ENCODE measurements at places on chromosomes 2 and 18.

GRCh38 chr18:69215161-69215560 lies 185.5 kb upstream of the DOK6 start:
- no peak for DNase-seq

GRCh38 chr2:57859755-57860154 lies 186.9 kb upstream of the VRK2 start:
- DNase-seq, result no peak

DNA sequence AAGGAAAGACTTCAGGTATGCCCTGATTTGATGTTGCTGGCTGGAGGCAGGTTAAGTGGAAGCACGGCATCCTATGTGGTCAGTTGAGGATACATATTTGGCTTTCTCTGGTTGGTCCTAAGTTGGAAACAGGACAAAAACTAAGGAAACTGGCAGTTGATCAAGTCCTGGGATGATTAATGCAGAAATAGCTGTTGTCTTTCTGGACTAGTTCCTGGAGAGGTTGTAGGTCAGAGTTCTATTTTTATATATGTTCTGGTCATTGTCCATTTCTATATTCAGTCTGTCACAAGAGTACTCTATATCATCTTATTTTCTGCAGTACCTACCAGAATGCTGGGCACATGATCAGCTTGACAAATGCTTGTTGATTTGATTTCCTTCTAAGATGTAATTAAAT lies 4.0 kb upstream of the SLC35F5 start:
- no peak for DNase-seq

- DNase-seq, result no peak
These were observed 1.5 kb downstream of the MTA3 start for GRCh38 chr2:42569883-42570282.

DNA sequence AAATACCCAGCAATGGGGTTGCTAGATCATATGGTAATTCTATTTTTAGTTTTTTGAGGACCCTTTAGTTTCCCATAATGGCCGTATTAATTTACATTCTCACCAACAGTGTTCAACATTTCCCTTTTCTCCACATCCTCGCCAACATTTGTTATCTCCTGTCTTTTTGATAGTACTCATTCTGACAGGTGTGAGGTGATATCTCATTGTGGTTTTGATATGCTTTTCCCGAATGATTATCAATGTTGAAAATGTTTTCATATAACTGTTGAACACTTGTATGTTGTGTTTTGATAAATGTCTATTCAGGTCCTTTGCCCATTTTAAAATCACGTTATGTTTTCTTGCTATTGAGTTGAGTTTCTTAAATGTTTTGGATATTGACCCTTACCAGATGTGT lies 5.8 kb upstream of the RIF1 start:
- DNase-seq, result no peak

Data from endodermal cell (in vitro differentiated cells).